T-helper 17 cell (primary cell): ENCODE measurements at places on chromosomes 7 and 10. TPM values are rescaled to one million over a fixed set of nuclear protein-coding genes. Genes with fewer than 3 reads are reported as not detected.

DNA sequence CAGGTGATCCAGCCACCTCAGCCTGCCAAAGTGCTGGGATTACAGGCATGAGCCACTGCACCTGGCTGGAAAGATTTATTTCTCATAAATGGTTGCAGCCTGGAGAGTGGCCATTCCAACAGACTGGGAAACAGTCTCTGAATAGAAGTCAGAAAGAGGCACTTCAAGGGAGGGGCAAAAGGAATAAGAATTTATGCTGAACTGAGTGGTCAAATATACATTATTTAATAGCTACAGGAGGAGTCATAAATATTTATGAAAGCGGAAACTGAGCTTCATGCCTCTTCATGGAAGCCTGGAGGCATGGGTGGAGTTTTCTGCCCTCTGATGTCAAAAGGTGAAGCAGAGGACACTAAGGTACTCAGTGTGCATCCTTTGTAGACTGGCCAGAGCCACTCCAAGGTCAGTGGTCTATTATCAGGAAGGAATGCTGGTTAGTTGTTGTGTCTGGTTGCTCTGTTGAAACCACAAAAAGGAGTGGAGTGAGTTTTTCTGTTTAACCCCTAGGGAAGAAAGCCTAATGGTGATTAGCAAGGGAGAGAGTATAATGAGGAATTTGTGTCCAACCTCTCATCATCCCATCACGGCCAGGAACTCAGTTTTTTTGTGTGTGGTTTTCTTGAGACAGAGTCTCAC is 9.3 kb upstream of the NRBF2 start:
- DNase-seq: no peak

DNA sequence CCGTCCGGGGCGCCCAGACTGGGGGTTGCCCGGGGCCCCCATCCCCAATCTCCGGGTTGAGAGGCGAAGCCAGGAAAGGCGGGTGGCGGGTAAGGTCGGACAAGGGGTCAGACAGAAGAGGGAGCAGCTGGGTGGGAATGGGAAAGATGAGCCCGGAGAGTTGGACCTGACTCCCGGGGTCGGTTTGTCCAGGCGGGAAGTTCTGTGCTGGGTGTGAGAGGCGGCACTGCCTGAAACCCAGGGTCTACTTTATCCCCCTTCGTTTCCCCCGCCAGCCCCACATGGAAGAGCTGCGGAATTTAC is 675 bp downstream of the SLC4A2 start:
- no peak for DNase-seq

ERVW-1 gene
- not detected for total RNA-seq

GDF2 gene
- not detected for total RNA-seq

LHFPL3 gene
- not detected for total RNA-seq

ZFYVE27 gene
- total RNA-seq: 69.2 TPM
